Endothelial cell (in vitro differentiated cells): ENCODE measurements at places on chromosomes 2 and 18.

GRCh38 chr2:177740700-177741099, 331.9 kb downstream of the PDE11A start:
- DNase-seq, result no peak

GRCh38 chr18:26867471-26867870, 2.0 kb upstream of the AQP4 start:
- DNase-seq, result no peak

DNA sequence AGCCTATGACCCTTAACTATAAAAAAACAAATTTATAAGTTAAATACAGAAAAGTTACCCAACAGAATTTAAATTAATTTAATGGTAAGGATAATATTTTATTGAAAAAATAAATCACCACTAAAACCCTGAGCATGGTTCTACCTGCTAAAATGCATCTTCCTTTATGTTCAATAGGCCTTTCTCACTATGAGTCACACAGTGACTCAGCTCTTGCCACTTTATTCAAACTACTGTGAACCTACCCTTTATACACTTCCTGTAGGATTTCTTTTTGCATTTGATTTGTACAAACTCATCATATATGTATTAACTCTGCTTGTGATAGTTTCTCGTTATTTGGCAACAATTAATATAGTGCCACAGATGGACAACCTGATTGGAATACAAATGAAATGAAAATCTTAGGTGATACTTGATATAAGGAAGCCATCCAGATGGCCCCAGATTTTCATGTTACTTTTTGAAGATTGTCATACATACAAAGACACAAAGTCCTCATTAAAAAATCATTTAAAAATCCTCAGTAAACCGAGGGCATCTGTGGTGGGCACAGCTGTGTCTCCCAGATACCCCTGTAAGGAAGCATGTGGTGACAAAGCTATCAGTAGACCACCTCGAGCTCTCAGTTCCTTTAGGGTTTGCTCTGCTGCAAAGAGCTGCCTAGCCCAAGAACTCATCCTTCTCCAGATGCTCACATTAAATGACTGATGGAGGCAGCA, 55.2 kb upstream of the COBLL1 start:
- DNase-seq, result no peak

- no peak for DNase-seq
Observed at GRCh38 chr2:3233877-3234276, 143.7 kb downstream of the EIPR1 start.

- no peak for DNase-seq
Observed at GRCh38 chr2:36975306-36975705, 9.0 kb upstream of the STRN start.

DNA sequence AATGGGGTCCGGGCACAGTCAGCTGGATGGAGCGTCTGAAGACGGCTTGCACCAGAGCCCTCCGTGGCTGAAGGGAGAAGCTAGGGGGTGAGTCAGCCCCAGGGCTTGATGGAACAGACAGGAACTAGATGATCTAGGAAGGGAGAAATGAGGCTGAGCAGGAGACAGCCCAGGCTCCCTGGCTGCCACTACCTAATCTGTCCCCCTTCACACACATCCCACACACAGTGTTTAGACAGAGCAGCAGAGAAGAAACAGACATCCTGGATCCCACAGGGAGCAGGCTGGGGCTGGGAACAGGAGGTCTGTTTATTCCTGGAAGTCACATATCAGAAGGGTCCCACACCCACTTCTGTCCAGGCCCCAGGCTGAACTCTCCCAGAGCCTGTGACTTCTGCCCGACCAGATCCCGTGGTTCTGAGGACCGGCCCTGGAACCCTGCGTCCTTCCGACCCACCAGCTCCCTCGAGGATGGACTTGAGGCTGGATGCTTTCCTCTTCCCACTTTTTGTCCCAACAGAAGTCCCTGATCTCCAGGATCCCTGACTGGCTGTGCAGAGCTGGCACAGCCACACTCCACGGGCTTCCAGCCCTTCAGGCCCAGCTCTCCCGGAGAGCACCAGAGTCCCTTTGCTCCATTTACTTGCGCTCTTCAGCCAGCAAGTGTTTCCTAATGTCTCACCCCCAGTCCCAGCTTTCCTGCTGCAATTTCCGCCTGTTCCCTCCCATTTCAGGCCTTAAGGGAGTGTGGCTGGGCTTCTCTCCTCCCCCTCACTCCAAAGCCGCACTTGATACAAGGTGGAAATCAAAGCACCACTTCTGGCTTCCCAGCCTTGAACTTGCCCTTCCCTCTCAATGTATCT, 1.5 kb upstream of the GPBAR1 start:
- DNase-seq, result no peak

DNA sequence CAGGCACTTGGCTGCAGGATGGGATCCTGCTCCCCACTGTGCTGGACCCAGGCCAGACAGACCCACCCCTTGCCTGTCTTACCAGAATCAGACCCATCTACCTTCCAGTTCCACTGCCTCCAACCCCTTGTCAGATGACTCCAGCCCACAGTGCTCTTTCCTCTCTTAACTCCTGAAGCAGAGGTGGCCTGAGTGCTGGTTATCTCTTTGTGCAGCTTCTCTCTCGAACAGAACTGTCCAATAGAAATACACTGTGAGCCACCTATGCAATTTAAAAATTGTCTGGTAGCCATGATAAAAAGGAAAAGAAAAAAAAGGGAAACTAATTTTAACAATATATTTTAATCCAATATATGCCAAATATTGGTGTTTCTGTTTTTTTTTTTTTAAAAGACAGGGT, 160.2 kb upstream of the SMAD2 start:
- no peak for DNase-seq

DNA sequence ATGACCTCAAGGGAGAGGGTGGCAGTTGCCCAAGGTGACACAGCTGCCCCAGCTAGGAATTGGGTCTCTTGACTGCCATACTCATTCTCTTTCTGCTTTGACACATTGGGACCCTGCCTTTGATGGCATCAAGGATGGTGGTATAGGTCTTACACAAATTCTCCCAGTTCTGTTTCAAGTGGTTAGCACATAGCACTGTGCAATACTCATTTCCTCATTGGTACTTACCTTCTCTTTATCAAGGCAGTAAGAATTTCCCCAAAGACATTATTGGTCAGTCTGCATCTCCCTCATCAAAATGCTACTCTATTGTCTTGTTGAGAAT, 35.9 kb upstream of the CCDC93 start:
- no peak for DNase-seq

GRCh38 chr2:207434899-207435465, 94.8 kb upstream of the CREB1 start:
- no peak for DNase-seq

- no peak for DNase-seq
Observed at GRCh38 chr18:6255886-6256285, 158.8 kb downstream of the L3MBTL4 start.

GRCh38 chr2:144711630-144712549, 192.0 kb upstream of the ZEB2 start:
- DNase-seq, result no peak

DNA sequence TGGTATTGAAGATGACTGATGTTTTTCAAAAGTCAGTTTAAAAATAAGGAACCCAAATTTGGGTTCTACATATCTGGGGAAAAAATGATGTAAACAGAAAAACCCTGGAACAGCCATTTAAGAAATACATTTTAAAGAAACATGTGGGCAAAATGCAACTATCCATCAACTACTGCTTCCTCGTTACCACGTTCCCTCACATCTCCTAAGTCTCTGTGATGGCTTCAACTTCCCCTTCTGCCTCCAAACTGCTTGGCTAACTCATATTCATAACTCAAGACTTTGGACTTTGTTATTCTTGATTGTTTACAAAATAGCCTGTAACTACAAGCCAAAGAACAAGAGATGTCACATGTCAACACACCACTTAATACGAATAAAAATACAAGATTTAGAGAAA, 116.3 kb downstream of the DYM start:
- no peak for DNase-seq

GRCh38 chr2:232376713-232377112, 1.8 kb upstream of the ALPP start:
- no peak for DNase-seq

- no peak for DNase-seq
Observed at GRCh38 chr2:226299771-226300170, 499.8 kb downstream of the IRS1 start.

- DNase-seq, result no peak
Observed at GRCh38 chr2:45852450-45853150, 201.1 kb downstream of the PRKCE start.

DNA sequence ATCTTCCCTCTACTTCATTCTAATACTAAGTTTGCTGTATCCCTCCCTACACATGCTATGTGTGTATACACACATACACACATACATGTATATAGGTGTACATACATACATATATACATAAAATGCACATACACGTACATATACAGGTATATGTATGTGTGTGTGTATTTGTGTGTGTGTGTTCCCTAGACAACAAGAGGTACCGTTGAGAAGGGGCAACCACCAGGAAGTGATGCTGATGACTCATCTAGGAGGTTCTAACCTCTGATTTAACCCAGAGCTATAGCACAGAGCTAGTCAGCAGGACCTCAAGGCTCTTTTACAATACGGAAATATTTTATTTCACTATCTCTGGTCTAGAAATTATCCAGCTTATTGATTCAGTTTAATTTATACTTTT, 139.2 kb downstream of the LAMA3 start:
- no peak for DNase-seq

GRCh38 chr2:199144036-199144435, 313.7 kb downstream of the SATB2 start:
- DNase-seq, result no peak

- DNase-seq, result no peak
Observed at GRCh38 chr2:112916145-112916571, 5.2 kb downstream of the IL37 start.

- DNase-seq, result no peak
Observed at GRCh38 chr2:15764683-15765011, 173.0 kb downstream of the DDX1 start.

GRCh38 chr18:9665314-9665713, 42.8 kb upstream of the RAB31 start:
- DNase-seq, result no peak

DNA sequence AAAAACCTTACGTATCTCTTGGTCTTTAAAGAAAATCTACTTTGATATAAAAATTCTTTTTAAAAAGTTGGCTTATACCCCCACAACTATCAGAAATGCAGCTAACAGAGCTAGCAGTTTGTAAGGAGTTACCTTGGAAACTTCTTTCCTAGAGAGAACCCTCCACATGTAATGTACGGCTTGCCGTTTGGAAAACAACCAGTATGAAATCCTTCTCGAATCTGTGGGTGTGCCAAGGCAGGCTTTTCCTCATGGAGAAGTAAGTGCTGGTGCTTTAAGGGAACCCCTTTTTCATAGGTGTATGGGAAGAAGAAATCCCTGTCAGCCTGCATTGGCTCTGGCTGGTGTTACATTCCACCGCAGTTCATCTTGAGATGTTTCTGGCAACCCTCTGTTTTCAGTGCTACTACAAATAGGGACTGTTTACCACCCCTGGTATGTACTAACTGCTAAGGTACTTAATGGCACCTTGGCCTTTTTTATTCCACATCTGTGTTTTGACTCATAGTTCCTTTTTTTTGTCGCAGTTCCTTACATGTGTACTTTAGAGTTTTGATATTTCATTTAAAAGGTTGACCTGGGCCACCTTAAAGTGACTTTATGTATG, 248.4 kb downstream of the FHOD3 start:
- DNase-seq, result no peak

GRCh38 chr18:5294113-5294456, 1.4 kb downstream of the ZBTB14 start:
- no peak for DNase-seq

DNA sequence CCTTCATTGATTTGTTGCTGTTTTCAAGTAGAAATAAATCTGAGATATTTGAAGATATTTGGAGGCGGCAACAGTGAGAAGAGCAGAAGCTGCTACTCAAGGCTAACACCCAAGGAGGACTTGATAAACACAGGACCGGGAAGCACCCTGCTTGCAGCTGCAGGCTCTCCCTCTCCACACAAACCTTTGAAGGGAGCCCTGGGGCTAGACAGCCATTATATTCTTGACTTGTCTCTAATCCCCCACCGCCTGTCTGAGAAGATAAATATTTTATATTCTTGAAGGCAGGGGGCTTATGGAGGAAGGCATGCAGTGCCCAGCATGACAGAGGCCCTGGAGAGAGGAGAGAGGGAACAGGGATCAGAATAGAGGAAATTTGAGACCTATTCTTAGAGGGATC, 50.9 kb upstream of the SMAD2 start:
- DNase-seq, result no peak

- DNase-seq, result no peak
Observed at GRCh38 chr2:39640107-39640506, 25.6 kb upstream of the TMEM178A start.

- DNase-seq, result no peak
Observed at GRCh38 chr2:56337342-56337741, 153.6 kb downstream of the CCDC85A start.

GRCh38 chr2:183349091-183349490, 224.8 kb downstream of the NUP35 start:
- DNase-seq, result no peak

DNA sequence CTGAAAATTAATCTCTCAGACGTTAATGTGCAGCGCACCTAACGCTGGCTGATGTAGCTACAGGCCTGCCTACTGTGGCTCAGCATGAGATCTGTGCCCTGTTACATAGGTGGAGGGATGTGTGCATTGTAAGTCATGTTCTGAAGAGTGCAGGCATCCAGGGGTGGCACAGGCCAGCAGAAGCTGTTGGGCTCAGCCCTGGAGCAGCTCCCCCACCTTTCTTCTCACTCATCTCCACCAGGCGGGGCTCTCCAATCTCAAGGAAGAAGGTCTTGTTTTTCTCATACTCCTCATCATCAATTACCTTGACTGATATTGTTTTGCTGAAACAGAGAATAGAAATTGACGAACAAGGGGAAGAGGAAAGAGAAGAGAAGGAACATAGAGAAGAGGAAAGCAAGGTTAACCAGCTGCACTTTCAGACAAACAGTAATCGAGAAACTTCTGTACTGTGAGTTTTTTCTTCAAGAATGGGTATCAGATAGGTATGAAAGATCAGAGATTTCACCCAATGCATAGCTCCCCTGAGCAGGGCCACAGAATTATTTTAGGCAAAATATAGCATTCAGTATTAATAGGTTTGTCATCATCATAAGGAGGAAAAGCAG, 273.6 kb downstream of the SLC8A1 start:
- DNase-seq, result no peak

DNA sequence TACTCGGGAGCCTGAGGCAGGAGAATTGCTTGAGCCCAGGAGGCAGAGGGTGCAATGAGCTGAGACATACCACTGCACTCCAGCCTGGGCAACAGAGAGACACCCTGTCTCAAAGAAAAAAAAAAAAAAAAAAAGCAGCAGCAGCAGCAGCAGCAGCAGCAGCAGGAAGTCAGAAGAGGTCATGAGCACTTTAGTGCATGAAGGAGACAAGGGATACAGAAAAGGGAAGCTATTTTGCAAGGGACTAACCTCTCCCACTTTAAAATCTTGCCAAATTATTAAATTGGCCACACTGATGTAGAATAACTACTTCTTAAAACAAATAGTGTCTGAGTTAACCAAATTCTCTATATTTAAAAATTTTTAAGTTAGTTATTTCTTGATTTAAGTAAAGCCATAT, 113.4 kb upstream of the PDE1A start:
- no peak for DNase-seq
